ENCODE measurements at places on chromosomes 5 and 9. TPM values are rescaled to one million over a fixed set of nuclear protein-coding genes. Genes with fewer than 3 reads are reported as not detected.

Gene MSX2
- 6.4 TPM for total RNA-seq

Gene BASP1
- 320 TPM for total RNA-seq

Gene PCDHAC1
- total RNA-seq: 1.1 TPM

Gene NTNG2
- total RNA-seq: 3.6 TPM

Gene ADAMTSL1
- total RNA-seq: 0.07 TPM
